ENCODE measurements at places on chromosomes 12 and 14.
A peak's percentile ranks its signal among the peaks of the same experiment; 100 is the strongest.

- DNase-seq = peak; percentile 83
Measured at GRCh38 chr12:10749700-10750384, 26.7 kb upstream of the YBX3 start.

GRCh38 chr12:64983771-64984278, 137.3 kb downstream of the WIF1 start:
- no peak for DNase-seq

DNA sequence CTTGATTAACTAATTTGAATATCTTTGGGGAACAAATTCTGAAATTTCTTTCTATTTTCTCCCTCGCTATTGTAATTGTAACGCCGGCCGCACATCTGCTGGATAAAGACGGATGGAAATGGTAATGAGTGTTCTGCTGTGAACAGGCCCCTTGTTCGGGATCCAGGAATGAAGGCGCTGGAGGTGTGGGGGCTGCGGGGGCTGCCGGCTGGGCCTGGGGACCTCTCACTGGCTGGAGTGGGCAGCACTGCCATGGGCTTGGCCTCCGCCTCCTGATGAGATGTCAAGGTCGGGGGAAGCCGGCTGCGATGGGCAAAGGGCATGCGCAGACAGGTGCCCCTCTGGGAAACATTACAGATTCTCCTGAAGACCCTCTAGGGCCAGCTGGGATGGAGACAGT, 175.4 kb downstream of the PHETA1 start:
- no peak for DNase-seq

- DNase-seq = no peak
Measured at GRCh38 chr12:58301038-58301729, 359.8 kb downstream of the ATP23 start.

DNA sequence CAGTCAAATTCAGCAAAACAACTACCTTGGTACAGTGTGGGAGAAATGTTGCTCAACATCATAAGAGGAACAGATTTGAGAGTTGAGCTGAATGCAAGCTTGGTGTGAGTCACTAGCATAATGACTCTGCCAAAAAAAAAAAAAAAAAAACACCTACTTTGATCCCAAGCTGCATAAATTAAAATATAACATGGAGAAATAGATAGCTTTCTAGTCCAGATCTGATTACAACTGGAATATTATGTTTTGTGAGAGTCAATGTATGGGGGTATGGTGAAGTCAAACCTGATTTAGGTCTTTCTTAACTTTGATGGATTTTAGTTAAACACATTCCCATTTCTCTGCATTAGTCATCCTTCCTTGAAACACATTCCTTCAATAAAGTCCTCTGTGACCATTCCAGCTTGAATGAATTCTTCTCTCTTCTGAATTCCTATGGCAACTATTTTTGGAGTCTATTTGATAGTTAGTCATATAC, 188.1 kb downstream of the SLC5A8 start:
- no peak for DNase-seq

DNA sequence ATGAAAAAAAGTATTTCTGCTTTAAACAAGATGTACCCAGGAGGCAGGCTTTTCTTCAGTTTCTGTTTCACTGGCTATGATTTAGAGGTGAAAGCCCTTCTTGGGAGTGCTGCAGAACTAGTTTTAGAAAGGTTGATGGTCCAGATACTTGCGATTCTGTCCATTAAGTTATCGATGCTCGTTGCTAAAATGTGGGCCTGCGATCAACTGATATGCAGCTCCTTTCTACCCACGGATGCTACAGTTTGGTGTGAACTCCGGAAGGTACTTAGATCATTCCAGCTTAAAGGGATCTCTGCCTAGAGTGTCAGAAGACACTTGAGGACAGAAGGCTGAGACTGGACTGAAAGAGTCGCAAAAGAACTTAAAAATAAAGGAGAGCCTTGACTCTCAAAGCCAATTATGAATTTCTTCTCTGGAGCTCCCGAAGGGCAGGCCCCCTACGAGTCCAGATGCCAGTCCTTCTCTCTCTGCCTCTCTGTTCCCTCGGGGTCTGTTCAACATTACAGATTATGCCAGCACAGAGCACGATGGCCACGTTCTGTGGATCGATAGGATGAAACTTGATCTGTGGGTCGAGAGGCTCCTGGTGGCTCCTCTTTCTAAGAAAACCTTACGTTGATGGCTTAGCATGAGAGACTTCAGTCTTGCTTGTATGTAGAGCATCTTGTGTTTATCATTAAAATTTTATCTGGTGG, 40.0 kb downstream of the FBXW8 start:
- DNase-seq = no peak

GRCh38 chr12:13443498-13443897, 247.0 kb downstream of the EMP1 start:
- DNase-seq = no peak

- DNase-seq = peak; percentile 32
Measured at GRCh38 chr12:121673013-121673511, 3.6 kb upstream of the MORN3 start.

DNA sequence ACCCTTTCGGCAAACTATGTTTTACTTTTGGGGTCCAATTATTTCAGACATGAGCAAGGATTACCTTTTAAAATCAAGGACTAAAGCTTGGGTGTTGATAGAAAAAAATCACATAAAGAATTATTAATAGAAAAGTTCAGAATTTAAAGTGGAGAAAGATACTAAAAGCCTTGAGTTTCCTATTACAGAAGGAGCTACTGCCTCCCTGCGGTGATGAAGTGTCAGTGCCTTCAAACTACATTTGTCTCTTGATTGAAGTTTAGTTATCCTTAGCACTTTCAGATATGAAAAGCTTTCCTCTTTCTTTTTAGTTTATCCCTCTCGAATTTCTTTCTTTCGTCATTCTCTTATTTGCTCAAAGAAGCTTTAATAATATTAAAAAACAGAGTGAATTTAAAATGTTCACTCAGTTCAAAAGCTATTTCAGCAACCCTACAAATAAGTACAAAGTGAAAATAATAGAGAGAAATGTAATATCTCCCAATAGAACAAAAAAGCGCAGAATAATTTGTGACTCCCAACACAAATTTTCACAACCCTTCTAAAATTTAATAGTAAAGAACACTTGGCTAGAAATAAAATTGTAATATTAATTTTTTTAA, 87.6 kb downstream of the SEC23A start:
- DNase-seq = no peak

DNA sequence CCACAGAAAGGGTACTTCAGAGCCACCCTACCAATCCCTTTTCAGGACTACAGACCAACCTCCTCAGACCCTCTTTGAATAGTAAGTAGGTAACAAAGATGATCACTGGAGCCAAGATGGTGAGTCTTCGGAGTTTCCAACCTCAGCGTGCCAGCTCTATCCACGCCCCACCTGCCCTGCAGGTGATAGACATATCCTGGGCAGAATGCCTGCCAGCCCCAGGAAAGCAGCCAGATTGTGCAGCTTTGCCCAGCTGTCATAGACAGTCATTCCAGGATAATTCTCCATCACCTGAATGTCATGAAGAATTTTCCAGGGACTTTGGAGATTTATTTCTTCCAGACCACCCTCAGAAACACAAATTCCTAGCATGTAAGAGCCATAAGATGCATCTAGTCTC, 434.4 kb downstream of the RGS6 start:
- DNase-seq = no peak

GRCh38 chr12:126397071-126397581, 1331.9 kb downstream of the AACS start:
- no peak for DNase-seq

- no peak for DNase-seq
Measured at GRCh38 chr14:105058521-105059034, 6.7 kb downstream of the GPR132 start.

DNA sequence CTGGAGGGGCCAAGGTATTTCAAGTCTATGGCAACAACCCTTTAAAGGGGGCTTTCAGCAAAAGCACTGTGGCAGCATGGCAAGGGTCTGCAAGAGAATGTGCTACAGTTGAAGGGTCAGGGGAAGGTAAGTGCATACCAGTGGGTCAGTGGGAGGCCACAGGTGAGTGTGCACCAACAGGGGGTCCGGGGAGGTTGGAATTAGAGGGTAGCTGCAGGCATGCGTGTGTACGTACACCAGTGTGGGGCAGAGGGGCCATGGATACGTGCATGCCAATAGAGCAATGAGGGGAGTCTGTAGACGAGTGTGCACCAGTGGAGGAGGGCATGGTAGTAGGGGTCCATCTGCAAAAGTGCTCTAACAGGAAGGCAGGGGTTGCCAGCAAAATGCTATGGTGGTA, 448.9 kb downstream of the NAV3 start:
- no peak for DNase-seq

- peak; percentile 30 for DNase-seq
Measured at GRCh38 chr14:65704437-65704836, 291.9 kb downstream of the FUT8 start.

GRCh38 chr14:104953097-104953496, 25.1 kb downstream of the AHNAK2 start:
- DNase-seq = no peak

GRCh38 chr12:104321949-104322348, 18.4 kb downstream of the EID3 start:
- no peak for DNase-seq

GRCh38 chr12:14514154-14514842, 53.4 kb downstream of the PLBD1 start:
- DNase-seq = peak; percentile 71

- DNase-seq = no peak
Measured at GRCh38 chr12:92574051-92574783, 128.6 kb upstream of the PLEKHG7 start.
